ENCODE measurements at places on chromosomes 2 and 18.

- no peak for DNase-seq
Observed at GRCh38 chr2:144670080-144670479, 150.2 kb upstream of the ZEB2 start.

- peak; percentile 66 for DNase-seq
Observed at GRCh38 chr2:215619022-215619958, 183.4 kb upstream of the FN1 start.

DNA sequence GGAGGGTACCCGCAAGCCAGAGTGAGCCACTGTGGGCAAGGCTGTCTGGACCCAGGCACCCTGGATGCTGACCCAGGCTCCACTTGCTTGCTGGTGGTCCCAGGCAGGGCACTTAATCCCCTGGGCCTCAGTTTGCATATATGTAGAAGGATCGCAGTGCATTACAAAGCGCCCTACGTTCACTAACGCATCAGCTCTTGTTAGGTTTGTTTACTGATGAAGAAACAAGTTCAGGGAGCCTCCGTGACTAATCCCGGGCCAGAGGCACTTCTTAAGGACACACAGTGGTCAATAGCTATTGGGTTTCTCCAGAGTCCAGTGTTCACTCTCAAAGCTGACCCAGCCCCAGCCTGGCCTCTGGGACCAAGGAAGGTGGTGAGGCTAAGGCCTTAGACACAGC lies 70.2 kb downstream of the LBH start:
- peak; percentile 17 for DNase-seq

DNA sequence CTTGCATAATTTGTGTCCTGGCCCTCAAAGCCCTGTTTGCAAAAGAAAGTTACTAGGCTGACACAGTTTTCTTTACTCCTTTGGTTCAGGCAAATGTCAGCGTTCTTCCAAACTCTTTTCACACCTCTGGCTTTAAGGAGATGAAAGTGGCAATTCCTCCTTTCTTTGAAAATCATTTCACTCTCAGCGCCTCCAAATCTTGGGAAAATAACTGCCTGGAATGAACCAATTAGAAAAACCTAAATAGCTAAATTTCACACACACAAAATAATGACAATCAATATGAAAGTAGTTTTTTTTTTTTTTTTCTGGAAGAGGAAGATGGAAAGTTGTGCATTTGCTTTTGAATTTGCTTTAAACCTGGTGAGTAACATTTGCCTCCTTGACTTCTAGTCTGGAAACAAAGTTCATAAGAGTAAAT lies 1.7 kb downstream of the MEIS1 start:
- DNase-seq = peak; percentile 21

DNA sequence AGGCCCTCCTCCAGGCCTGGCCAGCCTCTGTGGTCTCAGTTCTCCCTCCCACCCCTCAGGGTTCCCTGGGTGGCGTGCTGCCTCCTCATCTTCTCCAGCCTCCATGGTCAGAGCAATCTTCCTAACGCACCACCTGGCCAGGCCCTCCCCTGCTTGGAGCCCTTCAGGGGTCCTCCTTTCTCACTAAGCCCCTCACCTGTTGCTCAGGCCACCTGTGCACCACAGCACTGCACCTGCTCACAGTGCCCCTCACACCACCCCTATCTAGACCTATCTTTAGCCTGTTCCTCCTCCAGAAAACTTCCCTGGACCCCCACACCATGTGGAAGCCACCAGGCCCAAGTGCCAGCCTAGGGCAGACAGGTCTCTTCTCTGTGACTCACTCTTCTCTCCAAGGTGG lies 267.1 kb downstream of the ATAD2B start:
- no peak for DNase-seq

DNA sequence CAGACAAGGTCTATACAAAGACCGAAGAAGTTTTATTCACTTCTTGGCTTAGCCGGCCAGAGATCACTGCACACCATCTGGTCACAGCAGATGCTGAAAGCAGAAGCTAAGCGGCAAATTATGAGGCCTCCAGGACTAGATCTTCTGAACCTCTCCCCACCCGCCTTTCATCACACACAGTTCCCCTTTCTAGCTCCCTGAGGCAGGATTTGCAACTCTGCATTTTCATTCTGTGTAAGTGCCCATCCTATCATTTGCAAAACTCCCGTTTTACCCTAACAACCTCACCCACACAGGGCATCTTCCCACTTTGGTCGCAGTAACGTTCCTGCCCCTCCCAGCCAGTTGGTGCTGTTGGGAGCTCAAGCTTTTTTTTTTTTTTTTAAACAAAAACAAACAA lies 3.1 kb upstream of the MOB1A start:
- DNase-seq = peak; percentile 26
